Fibroblast of skin of right biceps (primary cell): ENCODE measurements at places on chromosomes 11 and 22.

DNA sequence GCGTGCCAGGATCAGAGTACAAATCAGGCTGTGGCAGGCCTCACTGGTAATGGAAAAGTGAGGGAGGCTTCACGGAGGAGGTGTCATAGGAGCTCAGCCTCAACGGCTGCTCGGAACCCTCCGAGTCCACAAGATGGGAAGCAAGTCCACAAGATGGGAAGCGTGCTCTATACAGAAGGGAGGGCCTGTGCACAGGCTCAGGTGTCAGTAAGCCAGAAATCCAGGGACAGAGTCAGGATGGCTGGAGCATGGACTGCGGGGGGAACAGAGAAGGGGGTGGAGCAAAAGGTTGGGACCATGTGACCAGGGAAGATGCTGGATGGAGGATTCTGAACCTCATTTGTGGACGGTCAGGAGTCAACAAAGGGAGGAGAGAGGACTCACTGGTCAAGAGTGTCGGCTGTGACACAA lies 3.4 kb upstream of the DPP3 start:
- DNase-seq = no peak

- no peak for DNase-seq
These were observed 124.3 kb downstream of the RCN1 start for GRCh38 chr11:32215157-32215556.

- DNase-seq = no peak
These were observed 67.5 kb downstream of the C11orf58 start for GRCh38 chr11:16805938-16806337.

DNA sequence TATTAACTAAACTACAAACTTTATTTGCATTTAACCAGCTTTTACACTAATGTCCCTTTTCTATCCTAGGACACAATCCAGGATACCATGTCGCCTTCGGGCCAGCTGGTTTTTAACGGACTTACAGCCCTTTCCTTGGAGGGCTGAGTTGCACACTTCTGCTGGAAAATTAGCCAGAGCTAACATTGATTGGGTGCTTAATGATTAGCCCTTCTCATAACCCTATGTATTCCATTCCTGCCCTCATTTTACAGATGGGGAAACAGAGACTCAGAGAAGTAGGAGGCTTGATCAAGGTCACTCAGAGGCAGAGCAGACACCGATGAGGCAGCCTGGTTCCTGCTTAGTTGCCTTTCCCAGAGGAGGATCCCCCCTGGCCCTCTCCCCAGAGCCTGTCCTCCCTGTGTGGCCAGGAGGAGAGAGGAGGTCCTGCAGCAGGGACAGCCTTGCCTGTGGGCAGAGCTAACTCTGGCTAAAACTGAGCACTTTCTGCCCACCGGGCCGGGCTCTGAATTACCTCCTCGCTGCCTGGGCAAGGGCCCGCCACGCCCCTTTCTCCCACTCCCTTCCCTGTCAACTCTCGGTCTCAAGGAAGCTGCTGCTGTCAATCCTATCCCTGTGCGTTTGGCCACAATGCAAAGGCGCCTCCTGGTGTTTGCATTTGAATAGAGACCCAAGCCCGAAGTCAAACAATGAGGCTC lies 59.6 kb upstream of the PAX6 start:
- peak; percentile 43 for DNase-seq

- DNase-seq = no peak
These were observed 124.8 kb upstream of the NECTIN1 start for GRCh38 chr11:119853581-119854360.

- no peak for DNase-seq
These were observed 265.8 kb downstream of the TTC28 start for GRCh38 chr22:28413612-28414399.

DNA sequence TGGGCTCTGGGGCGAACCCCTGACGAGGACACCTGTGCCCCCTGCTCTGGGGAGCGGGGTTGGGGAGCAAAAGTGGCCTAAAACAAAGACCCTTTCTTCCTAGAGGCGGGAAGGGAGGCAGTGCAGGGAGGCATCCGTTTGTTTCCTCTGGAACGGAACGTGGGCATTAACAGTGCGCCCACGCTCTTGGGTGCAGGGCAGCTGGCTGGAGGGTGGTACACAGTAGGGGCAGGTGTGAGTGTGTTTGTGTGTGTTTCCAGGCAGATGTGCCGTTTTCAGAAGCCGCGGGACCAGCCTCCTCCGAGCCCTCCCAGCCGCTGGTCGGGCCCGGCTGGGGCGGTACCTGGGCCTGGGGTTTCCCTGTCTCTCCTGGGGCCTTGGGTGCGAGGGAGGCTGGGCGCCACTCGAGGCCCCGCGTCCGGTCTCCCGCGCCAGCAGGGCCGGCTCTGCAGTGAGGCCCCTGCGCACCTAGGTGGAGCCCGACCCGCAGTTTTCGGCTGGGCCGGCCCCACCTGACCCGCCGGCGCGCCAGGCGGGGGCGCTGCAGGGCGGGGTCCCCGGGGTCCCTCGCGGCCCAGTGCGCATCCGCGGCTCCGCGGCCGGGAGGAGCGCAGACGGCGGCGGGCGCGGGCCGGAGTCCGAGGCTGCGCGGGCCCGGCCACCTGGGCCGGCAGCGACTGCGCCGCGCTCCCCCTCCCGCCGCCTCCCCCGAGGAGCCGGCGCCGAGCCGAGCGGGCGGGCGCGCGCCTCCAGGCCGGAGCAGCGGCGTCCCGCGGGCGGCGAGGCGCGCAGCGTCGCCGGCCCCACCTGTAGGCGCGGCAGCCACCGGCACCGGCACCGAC lies 1252.7 kb downstream of the BRD1 start:
- DNase-seq = peak; percentile 77

DNA sequence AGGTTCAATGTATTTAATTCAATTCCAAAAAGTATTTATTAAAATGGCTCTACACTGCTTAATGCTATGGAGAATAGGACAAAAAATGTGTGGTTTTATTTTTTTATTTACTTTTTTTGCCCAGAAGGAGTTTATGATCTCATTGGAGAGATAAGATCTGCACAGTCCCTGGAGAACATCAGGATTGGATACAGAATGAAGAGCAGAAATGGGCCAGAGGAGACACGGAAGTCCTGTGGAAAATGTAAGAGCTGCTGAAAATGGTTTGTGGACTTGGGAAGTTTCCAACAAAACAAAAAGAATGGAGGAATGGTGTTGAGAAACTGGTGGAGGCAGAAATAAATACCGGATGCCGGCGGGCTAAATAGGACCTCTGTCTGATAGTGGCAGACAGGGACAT lies 554.6 kb downstream of the OPCML start:
- DNase-seq = peak; percentile 37

DNA sequence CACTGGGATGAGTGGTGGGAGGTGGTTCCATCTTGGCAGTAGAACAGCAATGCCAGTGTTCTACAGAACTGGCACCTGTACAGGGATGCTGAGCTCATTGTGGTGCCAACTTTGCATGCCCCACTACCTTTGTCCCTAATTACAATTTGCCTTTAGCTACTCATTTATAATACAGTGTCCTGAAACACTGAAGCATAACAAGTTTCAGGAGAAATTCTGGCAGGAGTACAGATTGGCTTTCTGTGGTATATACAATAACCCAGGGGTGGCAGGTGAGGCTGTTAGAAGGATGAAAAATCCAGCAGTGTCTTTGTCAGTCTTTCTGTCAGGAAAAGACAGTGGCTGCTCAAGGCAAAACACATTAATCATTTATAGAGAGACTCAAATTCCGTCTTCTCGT lies 240.3 kb downstream of the FAM76B start:
- DNase-seq = no peak

DNA sequence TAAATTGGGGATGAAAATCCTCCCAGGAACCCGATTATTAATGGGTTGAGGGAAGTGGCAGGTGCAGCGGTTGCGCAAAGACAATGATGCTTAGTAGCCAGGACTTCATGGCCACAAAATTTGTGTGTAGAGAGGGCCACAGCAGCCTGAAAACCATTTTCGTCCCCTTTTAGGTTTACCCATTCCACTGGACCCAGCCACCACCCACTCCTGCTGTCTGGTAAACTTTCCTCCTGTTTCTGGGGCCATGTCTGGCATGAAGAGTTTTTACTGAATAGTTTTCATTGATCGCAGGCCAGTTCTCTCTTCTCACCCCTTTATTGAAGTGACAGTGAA lies 69.5 kb upstream of the SYT13 start:
- no peak for DNase-seq

GRCh38 chr11:113991170-113991569 lies 16.3 kb downstream of the HTR3A start:
- DNase-seq = peak; percentile 33

- no peak for DNase-seq
These were observed 4.5 kb downstream of the CHST1 start for GRCh38 chr11:45660729-45661438.

DNA sequence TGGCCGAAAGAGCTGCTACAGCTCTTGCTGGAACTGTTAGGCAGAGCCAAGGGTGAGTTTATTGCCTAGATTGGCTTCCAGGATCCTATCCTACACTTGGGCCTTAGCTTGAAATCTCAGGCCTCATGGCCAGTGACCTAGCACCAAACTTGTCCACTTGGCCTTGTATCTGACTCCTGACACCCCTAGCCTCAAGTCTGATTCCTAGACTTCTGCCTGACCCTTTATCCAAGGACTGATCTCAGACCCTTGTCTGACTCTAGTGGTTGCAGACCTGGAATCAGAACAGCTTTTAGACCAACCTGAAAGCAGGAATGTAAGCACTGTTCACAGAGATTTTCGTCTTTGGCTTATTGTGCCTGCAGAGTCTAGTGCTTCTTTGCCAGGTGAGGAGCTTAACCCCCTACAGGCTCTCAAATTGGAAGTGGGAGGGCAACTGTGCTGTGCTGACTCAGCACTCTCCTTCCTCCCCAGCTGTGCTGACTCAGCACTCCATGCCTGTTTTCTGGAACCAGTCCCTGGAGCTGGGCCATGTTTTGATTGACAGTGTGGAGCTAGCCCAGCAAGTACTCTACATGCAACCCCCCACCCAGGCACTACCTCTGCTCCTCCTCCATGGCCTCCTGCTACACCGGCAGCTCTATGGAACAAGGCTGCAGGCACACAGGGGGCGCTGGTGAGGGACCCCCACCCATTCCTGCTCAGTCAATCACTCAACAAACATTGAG lies 35.1 kb downstream of the RRP8 start:
- peak; percentile 85 for DNase-seq

DNA sequence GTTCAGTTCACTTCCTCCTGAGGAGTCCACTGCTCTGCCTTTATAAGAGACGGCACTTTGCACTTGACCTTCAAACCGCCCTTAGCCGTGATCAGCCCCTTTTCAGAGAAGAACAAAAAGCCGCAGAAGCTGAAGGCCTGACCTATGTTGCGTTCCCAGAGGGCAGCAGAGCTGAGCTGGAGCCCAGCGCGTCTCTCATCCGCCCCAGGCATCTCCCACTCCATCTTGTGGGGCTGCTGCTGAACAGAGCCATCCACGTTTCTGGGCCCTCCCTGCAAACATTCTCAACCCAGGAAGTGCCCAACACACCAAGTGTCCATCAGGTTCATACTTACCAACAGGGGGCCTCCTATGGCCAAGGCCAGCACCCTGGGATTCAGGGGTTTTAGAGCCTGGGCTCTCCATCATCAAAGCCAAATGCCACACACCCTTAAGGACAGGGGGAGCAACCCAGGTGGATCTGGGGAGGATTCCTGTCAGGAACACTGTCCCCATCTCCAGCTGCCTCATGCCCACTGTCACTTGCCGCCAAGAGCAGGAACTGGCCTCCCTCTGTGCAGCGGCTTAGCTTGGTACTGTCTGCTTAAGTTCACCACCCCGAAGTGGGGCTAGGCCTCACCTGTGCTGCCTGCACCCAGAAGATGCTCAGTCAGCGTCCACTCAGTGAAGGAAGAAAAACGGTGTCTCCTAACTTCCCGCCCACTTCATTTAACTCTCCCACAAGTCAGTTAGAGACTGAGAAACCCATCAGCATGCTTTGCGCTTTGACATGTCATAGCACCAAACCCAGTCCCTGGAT lies 16.0 kb upstream of the EFCAB6 start:
- DNase-seq = no peak

GRCh38 chr11:120305286-120305685 lies 19.8 kb upstream of the TLCD5 start:
- no peak for DNase-seq

- no peak for DNase-seq
These were observed 22.6 kb downstream of the RPL27A start for GRCh38 chr11:8705146-8705545.

DNA sequence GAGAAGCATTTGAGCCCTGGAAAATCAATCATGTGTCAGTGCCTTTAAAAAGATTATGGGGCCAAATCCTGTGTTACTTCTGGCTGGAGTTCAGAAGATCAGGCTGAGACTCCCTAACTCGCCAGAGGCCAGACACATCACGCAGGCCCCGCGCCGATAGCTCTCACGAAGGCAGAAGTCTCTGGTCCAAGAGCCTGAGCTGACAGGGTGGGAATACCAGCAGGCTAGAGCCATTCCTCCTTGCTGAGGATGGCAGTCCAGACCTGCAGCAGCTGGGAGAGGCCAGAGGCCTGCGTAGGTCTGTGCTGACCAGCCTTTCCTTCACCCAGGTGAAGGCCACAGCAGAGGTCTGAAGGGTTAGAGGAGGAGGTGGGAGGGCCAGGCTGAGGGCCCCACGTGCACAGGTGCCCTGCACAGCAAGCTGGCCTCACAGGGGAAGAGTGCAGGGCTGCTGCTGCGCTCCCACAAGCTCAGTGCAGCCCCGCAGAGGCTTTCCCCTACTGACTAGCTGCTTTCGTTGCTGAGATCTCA lies 52.9 kb downstream of the ST14 start:
- no peak for DNase-seq
